ENCODE measurements at places on chromosomes 11 and 22. TPM values are rescaled to one million over a fixed set of nuclear protein-coding genes. Genes with fewer than 3 reads are reported as not detected.

- no peak for DNase-seq
Observed at GRCh38 chr22:36237462-36238372, 1.6 kb downstream of the APOL2 start.

DNA sequence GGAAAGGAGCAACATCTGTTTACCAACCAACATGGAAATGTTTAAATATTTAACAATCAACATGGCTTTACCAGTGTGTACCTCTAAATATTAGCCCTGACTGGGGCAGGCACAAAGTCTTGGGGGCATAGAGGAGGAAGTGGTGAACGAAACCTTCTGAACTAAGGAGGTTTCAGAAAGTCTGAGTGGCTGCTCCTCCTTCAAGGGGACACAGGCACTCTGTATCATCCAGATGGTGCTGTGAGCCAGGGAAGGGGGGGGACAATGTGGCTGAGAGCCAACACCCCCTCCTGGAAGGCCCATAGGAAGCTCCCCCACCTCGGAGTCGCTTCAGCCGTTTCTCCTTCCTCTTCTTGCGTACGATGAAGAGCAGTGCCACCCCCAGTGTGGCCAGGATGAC is 107.7 kb downstream of the CEP164 start:
- DNase-seq, result no peak

- no peak for DNase-seq
Observed at GRCh38 chr11:127383026-127383425, 382.5 kb upstream of the KIRREL3 start.

- DNase-seq, result no peak
Observed at GRCh38 chr22:41933411-41934177, 7.0 kb upstream of the TNFRSF13C start.

DNA sequence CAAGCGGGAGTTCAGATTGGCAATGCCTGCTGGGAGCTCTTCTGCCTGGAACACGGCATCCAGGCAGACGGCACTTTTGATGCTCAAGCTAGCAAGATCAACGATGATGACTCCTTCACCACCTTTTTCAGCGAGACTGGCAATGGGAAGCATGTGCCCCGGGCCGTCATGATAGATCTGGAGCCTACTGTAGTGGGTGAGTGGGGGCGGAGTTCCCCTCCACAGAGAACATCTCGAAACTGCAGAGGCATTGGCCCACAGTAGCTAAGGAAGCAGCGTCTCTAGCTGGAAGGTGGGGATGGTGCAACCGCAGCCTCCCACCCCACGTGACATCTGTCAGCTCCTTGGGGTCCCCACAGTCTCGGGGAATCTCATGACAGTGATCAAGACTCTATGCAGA is 10.9 kb downstream of the TUBA8 start:
- no peak for DNase-seq

- DNase-seq, result no peak
Observed at GRCh38 chr11:93849751-93850593, 446 bp downstream of the VSTM5 start.

- no peak for DNase-seq
Observed at GRCh38 chr11:35971841-35972422, 28.1 kb downstream of the LDLRAD3 start.

DNA sequence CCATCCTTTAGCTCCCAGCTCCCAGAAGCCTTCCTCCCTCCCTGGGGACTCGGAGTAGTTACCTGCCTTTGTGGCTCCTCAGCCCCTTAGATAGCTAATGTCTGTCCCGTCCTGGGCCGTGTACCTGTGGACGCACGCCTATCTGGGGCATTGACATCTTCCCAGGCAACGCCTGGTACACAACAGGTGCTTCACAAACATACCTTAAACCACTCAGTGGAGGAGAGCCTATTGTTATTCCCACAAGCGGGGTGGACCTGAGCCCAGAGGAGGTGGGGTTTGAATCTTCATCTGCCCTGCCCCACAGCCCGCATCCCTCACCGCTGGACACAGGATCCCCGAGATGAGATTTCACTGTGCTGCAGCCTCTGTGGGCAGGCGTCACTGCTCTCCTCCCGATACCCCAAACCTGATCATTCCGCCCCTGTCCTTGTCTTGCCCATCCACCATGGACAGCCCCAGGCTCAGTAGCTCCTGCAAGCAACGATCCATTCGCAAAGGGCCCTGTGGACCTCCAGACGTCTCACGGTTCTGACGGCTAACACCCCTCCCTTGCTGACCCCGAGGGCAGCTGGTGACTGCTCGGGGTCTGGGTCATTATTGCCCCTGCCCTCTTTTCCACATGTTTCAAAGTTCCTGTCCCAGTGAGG is 73.8 kb upstream of the SHISAL1 start:
- DNase-seq, result no peak

DNA sequence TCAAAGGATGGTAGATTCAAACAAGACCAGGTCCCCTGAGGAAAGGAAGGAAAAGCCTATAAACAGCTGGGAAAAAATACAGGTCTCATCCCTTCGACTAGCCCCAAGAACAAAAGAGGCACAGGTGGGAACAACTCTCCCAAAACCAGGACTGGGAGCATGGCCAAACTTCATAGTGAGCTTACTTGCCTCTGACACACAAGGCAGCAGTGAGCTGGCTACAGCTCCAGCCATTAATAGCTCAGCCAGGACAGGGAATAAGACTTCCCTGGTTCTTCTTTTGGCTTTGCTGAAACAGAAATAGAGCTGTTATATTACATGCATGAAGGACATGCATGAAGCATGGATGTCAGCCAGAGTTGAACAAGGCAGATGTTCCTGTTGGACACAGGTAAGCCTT is at the start of gene OR10A2:
TSS of gene OR10A2 (plus strand) at position 97 of the 400 bp plus-strand sequence. CDS start 6,698 bp downstream, outside the sequence.
- peak; percentile 30 for DNase-seq

GRCh38 chr11:36258730-36259360 is 30.4 kb downstream of the COMMD9 start:
- peak; percentile 64 for DNase-seq

GRCh38 chr22:18977824-18978425 is 41.8 kb upstream of the PRODH start:
- no peak for DNase-seq

GRCh38 chr22:22785316-22786065 is 102.1 kb upstream of the IGLL5 start:
- DNase-seq, result no peak

DNA sequence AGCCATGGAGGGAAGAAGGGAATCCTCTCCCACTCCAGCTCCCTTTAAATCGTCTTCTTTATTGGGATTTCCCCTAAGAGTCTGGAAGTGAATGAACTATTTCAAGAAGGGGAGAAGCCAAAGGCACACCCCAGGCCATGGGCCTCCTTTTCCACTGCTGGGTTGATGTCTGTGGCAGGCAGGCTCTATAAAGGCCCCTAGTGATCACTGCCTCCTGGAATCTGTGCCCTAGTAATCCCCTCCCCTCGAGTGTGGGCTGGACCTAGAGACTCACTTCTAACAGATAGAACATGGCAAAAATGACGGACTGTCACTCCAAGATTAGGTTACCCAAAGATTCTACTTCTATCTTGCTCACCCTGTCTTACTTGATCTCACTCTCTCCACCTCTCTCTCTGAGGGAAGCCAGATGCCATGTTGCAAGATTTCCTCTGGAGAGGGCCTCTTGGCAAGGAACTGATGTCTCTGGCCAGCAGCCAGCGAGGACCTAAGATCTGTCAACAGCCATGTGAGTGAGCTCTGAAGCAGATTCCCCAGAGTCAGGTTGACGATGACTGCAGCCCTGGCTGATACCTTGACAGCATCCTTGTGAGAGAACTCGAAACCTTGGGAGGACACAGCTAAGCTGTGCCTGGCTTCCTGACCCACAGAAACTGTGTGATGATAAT is 444.8 kb downstream of the SOX6 start:
- peak; percentile 92 for DNase-seq

- peak; percentile 69 for DNase-seq
Observed at GRCh38 chr22:25368271-25368670, 148.8 kb downstream of the CRYBB2 start.

DNA sequence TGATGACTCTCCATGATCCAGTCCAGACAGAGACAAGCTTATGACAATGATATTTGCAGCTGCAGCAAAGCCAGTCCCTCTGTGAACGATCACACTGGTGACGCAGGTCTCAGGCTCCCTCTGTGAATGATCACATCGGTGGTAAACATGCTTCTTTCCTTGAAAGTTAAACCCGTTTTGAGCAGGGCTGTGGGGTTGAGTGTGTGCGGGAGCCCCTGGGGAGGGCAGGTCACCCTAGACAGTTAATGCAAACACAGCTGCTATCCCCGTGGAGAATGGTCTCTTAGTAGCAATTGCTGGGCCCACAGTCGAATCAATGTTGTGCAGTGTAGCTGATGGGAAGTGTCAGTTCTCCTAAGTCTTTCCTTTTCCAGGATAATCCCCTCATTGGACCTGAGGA is 71.0 kb upstream of the KIRREL3 start:
- DNase-seq, result no peak

DNA sequence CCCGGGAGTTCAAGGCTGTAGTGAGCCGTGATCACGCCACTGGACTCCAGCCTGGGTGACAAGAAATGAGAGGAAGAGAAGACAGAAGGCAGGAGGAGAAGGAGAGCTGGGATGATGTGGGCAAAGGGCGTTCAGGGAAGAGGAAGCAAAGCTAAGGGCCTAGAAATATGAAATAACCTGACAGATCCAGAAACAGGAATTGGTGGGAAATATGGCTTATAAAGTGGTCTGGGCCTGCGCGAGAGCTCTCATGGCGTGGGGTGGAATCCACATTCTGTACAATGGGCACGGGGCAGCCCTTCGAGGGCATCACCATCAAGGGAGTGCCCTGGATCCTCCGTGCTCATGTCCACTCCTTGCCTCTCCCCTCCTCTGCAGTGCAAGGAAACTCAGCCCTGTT is 46.8 kb upstream of the RASSF10 start:
- DNase-seq, result no peak

DNA sequence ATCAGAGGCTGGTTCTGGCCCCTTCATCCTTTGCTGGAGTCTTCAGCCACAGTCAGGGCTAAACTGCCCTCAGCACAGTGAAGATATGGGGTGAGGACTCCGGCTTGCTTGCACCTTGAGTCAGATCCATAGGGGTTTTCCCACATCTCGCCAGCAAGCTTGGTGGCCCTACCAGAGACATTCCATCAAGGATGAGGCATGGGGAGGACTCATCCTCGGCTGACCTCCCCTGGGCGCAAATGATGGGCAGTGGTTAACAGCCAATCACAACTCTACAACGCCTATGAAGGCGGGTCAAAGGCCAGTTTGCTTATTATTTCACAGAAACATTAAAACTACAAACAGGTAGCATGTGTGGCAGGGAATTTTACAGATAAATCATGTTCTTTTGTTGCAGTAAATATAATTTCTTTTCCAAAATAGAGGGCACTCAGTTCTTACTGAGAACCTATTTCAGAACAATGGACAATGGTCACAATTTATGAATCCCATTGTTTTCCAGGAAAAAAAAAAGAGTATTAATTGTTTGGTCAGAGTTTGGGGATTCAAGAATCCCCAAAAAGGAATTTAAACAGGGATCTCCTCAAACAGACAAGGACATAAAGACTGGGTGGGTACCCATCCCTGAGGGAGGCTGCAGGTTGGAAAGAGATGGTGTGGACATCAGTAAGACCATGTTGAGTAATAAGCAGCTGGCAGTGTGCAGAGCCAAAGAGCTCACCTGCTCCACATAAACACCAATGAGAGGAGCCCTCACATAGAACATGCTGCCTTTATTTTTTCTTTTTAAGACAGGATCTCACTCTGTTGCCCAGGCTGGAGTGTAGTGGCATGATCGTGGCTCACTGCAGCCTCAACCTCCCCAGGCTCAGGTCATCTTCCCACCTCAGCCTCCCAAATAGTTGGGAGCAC is 14.8 kb downstream of the PLAAT3 start:
- peak; percentile 57 for DNase-seq

- DNase-seq, result no peak
Observed at GRCh38 chr22:32555581-32555980, 81.0 kb downstream of the FBXO7 start.

DNA sequence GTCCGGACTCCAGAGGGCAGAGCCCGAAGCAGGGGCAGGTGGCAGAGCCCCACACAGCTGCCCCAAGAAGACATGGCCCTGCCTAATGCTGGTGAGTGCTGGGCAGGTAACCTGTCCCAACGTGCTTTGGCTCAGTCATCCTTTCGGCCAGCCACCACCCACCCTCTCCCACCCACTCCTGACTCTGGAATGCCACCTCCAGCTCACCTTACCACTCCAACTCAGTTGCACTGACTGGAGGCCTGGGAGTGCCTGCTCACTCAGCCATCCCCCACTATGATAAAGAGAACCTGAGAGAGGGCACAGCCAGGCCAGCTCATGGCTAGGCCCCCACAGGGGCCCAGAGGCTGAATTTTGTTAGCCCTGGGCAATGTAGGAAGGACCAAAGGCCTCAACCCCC is 53.8 kb upstream of the MPEG1 start:
- DNase-seq, result peak; percentile 26

The FSHB gene
- total RNA-seq, result not detected

The B3GAT3 gene
- total RNA-seq, result 40.1 TPM

The PKNOX2 gene
- not detected for total RNA-seq

The ETS1 gene
- 63.2 TPM for total RNA-seq

The MUC6 gene
- total RNA-seq, result not detected

The INPP5J gene
- total RNA-seq, result 0.61 TPM

The TMEM151A gene
- not detected for total RNA-seq

The THOC5 gene
- 51.3 TPM for total RNA-seq

The ART5 gene
- not detected for total RNA-seq

The MISFA gene
- total RNA-seq, result 2.4 TPM

The CHRDL2 gene
- total RNA-seq, result not detected

The NECTIN1 gene
- total RNA-seq, result 59.2 TPM
